ENCODE measurements at places on chromosomes 5 and 9.

- no peak for DNase-seq
Observed at GRCh38 chr9:36169708-36170107, 520 bp downstream of the CCIN start.

- no peak for DNase-seq
Observed at GRCh38 chr5:113052041-113052795, 75.6 kb downstream of the DCP2 start.

GRCh38 chr5:1907616-1908015 is 24.9 kb upstream of the IRX4 start:
- DNase-seq, result no peak

DNA sequence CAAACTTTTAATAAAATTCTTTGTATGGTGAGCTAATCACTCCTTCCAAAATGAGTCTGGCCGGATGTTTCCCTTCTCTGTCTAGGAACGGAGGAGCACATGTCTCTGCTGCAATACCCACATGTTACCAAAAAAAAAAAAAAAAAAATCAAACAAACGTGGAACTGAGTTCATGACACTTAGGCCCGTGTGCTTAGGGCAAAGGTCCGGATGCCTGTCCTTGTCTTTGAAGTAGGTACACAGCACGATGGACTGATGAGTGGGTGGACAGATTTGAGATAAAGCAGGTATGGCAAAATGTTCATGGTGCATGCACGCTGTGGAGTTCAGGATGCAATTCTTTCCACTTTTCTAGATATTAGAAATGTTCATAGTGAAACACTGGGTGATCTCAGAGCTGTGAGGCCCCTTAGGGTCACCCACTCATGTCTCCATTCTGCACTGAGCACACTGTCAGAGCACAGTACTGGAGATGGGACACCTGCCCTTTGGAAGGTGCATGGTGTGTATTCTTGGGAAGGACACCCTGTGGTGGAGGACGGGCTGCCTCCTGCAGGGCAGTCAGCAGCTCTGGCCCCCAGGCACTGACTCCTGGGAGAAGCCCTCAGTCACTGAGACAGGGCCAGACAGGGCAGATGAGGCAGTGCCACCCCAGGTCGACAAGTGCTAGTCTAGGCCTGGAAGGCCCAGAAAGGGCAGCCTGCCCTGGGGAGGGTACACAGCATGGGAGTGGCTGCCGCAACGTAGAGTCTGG is 43.6 kb downstream of the GADD45G start:
- DNase-seq, result no peak

GRCh38 chr9:114791736-114792135 is 14.1 kb downstream of the TNFSF15 start:
- peak; percentile 31 for DNase-seq

Data from iris pigment epithelial cell (primary cell).